Activated T-cell treated with anti-CD3 and anti-CD28 coated beads for 4 hours (primary cell): ENCODE measurements at places on chromosomes 6 and 20.

DNA sequence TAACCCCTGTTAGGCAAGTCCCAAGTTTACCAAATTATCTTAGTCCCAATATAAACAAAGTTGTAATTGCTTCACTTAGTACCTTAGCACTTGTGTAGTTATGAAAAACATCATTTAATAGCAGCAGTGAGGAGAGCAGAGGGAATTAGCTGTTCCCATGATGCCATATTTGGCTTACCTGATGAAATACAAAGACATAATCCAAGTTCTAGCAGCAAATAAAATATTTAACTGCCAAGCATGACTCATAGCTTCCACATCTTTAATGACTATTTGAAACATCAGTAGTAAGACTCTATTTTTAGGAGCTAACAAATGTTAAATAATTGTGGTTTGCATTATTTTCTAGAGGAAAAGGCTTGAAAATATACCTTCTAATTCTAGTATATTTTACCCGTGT is 94.0 kb upstream of the MCHR2 start:
- no peak for DNase-seq

- DNase-seq = no peak
Observed at GRCh38 chr20:32052090-32052777, at the start of gene HCK. Gene HCK (plus strand): TSS chr20:32052242.

DNA sequence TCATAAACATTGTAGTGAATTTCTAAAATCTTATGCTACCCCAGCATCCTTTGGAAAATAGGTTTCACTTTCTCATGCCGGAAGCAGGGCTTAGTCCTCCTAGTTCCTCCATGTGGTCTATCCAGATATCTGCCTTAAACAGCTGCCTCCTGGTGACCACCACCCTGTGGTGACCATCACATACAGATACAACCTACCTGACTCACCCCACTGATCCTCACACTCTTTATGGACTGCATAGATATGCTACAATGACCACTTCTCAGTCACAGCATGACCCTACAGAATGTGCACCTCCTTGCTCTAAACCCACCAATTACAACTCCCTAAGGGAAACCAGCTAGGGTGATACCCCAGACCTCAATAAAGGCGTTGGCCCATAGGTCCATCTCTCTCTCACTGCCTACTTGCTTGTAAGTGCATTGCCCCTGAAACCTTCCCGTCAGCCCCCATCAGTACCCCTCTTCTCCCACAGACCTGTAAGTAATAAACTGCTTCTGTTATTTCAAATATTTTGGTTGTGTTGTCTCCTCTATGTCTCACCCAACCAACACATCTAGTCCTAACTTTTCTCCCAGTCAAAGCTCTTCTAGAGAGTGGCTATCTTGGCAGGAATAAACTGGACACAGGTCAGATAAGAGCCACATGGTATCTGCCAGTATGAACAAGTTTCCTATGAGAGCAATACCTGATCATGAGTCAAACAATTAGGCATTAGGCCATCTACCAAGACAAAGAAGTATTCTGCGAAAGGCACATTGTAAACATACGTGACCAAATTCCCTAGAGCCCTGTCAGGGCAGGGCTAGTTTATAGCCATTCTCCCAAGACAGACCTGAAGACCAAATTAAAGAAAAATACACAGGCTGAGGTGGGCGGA is 39.4 kb upstream of the PLEKHG1 start:
- no peak for DNase-seq

DNA sequence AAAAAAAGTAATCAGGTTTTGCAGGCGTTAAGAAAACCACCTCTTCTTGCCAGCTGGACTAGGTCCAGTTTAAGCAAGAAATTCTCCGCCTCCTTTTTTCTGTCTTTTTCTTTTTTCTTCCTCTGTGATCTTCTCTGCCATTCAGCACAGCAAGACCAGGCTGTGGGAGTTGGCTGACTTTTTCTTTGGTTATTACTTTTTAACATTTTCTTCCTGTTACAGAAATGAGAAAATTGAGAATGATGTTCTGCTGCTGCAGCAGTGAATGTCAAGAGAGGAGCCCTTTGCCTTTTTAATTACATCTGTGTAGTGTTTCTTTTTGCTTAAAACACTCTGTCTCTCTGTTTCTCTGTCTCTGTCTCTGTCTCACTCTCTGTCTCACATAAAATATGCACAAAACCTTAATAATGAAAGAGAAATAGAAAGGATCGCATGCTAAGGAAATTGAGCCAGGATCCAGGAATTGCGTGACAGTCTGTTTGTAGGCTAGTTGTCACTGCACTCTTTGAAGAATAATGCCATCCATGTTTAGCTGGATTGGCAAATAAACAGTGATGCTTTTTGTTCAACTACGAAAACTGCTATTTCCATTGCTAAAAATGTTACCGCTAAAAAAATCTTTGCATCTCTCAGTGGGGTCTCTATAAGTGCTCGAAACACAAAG is 103.2 kb upstream of the SUPT3H start:
- no peak for DNase-seq

GRCh38 chr6:96934087-96934486 is 9.6 kb downstream of the KLHL32 start:
- no peak for DNase-seq

GRCh38 chr6:105184921-105185320 is 5.1 kb upstream of the POPDC3 start:
- no peak for DNase-seq

DNA sequence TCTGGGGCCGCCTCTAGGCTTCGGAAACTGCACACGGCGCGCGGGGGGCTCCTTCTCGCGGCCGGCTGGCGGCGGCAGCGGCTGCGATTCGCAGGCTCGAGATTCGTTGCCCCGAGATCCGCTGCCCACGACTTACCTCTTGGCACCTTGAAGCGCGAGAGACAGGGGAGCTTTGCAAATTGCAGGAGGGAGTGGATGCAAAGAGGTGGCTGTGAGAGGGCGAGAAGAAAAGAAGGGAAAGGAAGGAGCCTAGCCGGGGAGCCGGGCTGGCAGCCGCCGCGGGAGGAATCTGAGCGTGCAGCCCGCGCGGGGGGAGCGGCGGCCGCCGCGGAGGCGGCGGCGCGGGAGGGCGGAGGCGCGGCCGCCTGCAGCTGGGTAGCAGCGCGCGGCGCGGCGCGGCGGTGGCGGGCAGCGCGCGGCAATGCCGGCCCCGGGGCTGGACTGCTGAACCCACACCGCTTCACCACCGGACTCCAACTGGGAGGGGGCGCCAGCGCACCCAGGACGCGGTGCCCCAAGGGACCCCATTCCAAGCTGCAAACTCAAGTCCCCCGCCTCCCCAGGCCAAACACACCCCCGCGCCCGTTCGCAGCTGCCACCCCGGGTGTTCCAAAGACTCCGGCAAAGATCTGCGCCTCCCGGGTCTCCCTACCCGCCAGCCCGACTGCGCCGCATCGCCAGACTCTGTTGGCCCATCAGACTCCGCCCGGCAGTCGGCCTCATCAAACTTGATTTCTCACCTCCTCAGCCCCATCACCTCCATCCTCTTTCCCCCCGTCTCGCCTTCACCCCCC is 44.2 kb upstream of the SUPT3H start:
- no peak for DNase-seq
